ENCODE measurements at places on chromosomes 2 and 18.
A peak's percentile ranks its signal among the peaks of the same experiment; 100 is the strongest.

GRCh38 chr2:223602972-223603371 is 811 bp upstream of the SCG2 start:
- no peak for DNase-seq

- DNase-seq, result peak; percentile 5
Observed at GRCh38 chr18:54671291-54671881, 80.3 kb downstream of the DYNAP start.

- DNase-seq, result no peak
Observed at GRCh38 chr2:147689220-147689909, 155.5 kb upstream of the ACVR2A start.

GRCh38 chr2:144541396-144541795 is 21.5 kb upstream of the ZEB2 start:
- no peak for DNase-seq
